ENCODE measurements at places on chromosomes 5 and 9. TPM values are rescaled to one million over a fixed set of nuclear protein-coding genes. Genes with fewer than 3 reads are reported as not detected.

GRCh38 chr5:89045216-89045615 lies 162.2 kb upstream of the MEF2C start:
- DNase-seq: no peak

DNA sequence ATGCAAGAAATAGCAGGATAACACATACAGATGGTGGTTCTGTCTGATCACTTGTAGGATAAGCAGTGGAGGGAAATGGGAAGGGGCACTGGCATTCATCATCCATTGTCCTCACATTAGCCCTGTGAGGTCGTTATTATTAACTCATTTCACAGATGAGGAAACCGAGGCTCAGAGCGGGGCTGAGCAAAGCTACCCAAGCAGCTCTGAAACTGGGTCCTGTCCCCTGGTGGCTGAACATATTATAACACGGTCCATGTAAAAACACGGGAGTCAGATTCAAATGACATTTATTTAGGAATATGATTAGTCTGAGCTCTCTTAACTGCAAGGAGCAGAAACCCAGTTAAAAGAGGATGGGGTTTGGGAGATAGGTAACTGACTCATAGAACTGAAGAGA lies 43.1 kb downstream of the HRH2 start:
- DNase-seq: no peak

DNA sequence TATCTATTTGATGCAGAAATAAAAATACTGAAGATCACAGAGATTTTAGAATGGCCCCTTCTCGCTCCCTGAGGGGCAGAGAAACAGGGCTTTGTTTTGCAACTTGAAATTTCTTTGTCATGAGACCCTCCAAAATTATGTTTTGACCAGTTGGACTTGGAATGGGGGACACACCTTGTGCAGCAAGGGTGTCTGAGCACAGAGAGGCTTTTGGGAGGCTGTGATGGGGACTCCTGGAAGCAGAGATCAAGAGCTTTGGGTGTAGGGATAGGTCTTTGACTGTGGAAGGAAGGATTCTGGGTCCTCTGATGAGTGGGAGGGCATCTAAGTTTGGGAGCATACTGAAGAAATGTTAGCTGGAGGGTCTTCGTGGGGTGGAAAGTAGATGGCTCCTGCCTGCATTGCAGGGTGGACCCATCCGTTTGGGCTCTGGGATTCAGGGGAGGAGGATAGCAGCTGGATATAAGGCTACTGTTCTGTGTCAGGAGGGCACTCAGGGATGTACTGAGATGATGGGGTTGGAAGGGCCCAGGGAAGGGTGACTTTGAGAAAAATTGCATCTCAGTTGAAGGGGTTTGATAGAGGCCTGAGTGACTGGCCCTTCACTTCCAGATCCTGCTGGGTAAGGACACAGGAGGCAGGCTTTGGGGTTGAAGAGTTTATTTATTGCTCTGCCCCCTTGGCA lies 1.8 kb upstream of the MYORG start:
- no peak for DNase-seq

- DNase-seq: peak; percentile 10
Observed at GRCh38 chr5:34854459-34855174, 15.7 kb downstream of the TTC23L start.

GRCh38 chr9:85533538-85533937 lies 208.2 kb downstream of the AGTPBP1 start:
- no peak for DNase-seq

The LRRC19 gene
- total RNA-seq: not detected

GRCh38 chr5:107564931-107565372 lies 105.8 kb downstream of the EFNA5 start:
- no peak for DNase-seq

DNA sequence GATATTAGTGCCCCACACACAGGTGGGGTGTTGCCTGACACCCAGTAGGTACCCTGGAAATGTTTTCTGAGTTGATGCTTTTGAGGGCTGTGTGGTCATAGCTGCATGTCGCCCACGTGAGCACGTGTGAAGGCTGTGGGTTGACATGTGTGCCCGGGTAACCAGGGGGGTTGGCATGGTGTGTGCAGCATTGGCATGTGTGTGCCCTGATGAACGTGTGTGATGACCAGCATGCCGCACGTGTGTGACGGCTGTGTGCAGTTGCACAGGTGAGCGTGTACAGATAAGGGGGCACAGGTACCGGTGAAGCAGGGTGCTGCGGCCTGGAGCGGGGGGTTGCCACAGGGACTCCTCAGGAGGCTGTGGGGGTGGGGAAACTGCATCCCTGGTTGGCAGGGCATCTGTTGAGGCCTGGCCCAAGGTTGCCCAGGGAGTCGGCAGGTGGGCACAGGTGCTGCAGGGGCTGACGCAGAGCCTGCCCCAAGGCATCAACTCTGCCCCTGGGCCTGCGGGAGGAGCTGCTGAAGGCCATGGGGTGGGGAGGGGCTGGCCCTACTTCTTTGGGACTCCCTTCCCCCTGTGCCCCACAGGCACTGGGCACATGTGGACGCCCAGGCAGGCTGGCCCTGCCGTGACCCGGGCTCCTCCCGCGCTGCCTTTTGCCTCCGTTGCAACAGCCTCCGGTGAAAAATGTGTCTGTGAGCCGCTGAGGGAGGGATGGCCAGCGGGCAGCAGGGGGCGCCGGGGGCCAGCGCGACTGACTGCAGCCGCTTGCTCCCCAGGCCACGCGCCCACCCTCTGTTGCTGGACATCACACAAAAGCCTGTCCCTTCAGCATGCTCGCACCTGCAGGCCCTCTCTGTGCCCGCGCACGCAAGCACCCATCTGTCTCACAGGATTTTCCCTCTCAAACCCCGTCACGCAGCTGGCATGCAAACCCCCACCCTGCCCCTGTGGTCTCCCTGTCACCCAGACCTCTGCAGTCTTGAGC lies 2.2 kb downstream of the UNC5A start:
- peak; percentile 17 for DNase-seq
